ENCODE measurements at places on chromosomes 4 and X. TPM values are rescaled to one million over a fixed set of nuclear protein-coding genes. Genes with fewer than 3 reads are reported as not detected.

The TLR7 gene
- 0.23 TPM for total RNA-seq

- H3K27ac ChIP-seq, result no peak overlapping the region
- DNase-seq, result no peak
- no peak overlapping the region for H3K4me3 ChIP-seq
- H3K27me3 ChIP-seq, result peaks cover 6% of the 10 kb centered on the region
- no peaks in the 10 kb centered on the region for H3K36me3 ChIP-seq
Measured at GRCh38 chr4:183986971-183987946, 82.2 kb downstream of the STOX2 start.

- no peak overlapping the region for H3K27ac ChIP-seq
- H3K27me3 ChIP-seq, result peaks cover 13% of the 10 kb centered on the region
- H3K4me1 ChIP-seq, result no peaks in the 10 kb centered on the region
Measured at GRCh38 chr4:79759793-79760192, 313.2 kb downstream of the ANTXR2 start.

The FATE1 gene
- total RNA-seq, result not detected

- no peak overlapping the region for H3K4me3 ChIP-seq
- no peak overlapping the region for H3K27ac ChIP-seq
- H3K27me3 ChIP-seq, result no peaks in the 10 kb centered on the region
Measured at GRCh38 chr4:181525634-181526033, 717.6 kb upstream of the TENM3 start.

DNA sequence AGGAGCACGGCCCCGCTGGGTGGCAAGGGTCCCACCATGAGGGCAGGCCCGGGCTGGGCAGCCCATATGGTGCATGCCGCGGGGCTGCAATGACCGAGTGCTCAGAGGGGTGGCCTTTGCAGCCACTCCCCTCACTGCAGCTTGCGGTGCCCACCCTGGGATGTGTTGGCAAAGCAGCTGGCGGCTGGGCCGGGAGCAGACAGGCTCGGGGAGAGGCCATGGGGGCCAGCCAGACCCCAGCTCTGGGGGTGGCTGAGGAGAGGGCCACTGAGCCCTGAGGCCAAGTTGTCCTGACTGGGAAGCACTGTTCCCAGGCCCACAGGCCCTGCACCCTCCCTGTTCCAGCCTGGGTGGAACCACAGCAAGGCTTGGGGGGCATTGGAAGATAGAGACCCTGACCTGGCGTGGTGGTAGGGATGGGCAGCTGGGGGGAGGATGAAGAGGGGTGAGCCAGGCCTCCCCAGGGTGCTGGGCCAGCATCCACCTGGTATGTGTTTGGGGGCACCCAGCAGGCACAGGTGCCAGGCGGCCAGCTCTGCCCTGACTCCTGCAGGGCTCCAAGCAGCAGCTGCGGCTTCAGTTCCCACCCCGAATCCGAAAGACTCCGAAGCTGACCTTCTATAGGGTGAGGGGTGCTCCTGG, 18.4 kb upstream of the RNF4 start:
- H3K4me3 ChIP-seq, result no peak overlapping the region
- DNase-seq, result no peak
- H3K27ac ChIP-seq, result no peak overlapping the region

DNA sequence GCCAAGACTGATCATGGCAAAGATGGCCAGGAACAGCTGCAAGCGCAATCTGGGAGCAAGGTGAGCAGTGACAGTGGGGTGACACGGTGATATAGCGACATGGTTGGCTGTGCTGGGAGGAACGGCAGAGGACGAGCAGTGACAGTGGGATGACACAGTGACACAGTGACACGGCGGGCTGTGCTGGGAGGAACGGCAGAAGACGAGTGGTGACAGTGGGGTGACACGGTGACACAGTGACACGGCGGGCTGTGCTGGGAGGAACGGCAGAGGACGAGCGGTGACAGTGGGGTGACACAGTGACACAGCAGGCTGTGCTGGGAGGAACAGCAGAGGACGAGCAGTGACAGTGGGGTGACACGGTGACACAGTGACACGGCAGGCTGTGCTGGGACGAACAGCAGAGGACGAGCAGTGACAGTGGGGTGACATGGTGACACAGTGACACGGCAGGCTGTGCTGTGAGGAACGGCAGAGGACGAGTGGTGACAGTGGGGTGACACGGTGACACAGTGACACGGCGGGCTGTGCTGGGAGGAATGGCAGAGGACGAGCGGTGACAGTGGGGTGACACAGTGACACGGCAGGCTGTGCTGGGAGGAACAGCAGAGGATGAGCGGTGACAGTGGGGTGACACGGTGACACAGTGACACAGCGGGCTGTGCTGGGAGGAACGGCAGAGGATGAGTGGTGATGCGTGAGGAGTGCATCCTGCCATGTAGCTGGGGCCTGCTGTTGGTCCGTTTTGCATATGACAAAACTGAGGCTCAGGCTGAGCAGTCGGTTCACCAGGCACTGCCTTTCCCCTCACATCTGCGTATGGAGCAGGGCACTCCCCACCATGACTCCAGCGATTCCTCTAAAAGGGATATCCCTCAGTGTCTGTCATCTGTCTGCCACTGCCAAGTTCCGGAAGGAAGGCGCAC, 36.0 kb upstream of the MXD4 start:
- H3K27ac ChIP-seq, result peak overlapping the region; percentile 4
- no peak for DNase-seq
- peak overlapping the region; percentile 37 for H3K4me3 ChIP-seq
- H3K4me1 ChIP-seq, result peaks cover 34% of the 10 kb centered on the region
